ENCODE measurements at places on chromosomes 5 and 9.

GRCh38 chr9:107874137-107874536 is 384.6 kb upstream of the KLF4 start:
- DNase-seq = no peak

DNA sequence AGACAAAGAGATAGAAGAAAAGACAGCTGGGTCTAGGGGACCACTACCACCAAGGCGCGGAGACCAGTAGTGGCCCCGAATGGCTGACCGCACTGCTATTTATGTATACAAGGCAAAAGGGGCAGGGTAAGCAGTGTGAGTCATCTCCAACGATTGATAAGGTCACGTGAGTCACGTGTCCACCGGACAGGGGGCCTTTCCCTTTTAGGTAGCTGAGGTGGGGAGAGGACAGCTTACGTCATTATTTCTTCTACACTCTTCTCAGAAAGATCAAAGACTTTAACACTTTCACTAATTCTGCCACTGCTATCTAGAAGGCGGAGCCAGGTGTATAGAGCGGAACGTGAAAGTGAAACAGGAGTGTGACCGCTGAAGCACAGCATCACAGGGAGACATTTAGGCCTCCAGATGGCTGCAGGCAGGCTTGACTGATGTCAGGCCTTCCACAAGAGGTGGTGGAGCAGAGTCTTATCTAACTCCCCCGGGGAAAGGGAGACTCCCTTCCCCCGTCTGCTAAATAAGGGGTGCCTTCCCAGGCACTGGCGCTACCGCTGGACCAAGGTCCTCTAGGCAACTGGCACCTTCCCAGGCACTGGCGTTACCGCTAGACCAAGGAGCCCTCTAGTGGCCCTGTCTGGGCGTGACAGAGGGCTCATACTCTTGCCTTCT is 6.1 kb upstream of the PRR16 start:
- peak; percentile 79 for DNase-seq

DNA sequence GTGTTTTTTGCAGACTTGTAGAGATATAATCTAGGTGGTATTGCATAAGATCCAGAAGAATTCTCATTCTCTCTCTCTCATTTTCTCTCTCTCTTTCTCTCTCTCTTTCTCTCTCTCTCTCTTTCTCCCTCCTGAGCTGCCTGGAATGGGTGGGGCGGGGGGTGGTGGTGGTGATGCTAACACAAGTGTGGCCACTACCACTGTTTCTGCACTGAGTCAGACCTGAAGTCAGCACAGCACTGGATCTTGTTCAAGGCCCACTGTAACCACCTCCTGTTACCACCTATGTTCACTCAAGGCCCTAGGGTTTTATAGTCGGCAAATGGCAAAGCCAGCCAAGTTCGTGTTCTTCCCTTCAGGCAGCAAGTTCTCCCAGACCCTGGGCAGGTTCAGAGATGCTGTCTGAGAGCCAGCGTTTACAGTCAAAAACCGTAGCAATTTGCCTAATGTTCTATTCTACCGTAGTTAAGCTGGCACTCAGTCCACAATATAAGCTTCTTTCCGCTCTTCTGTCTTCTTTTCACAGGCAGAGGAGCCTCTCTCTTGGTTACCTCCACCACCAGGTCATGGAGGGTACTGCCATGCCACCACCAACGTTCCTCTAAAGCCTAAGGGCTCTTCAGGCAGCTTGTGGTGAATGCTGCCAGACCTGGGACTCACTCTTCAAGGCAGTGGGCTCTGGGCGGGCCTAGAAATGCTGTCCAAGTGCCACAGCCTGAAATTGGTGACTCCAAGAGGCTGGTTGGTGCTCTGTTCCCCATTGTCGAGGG is 235.7 kb upstream of the PRR16 start:
- DNase-seq = no peak

GRCh38 chr9:130368631-130369103 is 76.1 kb upstream of the ASS1 start:
- DNase-seq = no peak

GRCh38 chr5:34898258-34898895 is 16.9 kb downstream of the RAD1 start:
- DNase-seq = peak; percentile 86

DNA sequence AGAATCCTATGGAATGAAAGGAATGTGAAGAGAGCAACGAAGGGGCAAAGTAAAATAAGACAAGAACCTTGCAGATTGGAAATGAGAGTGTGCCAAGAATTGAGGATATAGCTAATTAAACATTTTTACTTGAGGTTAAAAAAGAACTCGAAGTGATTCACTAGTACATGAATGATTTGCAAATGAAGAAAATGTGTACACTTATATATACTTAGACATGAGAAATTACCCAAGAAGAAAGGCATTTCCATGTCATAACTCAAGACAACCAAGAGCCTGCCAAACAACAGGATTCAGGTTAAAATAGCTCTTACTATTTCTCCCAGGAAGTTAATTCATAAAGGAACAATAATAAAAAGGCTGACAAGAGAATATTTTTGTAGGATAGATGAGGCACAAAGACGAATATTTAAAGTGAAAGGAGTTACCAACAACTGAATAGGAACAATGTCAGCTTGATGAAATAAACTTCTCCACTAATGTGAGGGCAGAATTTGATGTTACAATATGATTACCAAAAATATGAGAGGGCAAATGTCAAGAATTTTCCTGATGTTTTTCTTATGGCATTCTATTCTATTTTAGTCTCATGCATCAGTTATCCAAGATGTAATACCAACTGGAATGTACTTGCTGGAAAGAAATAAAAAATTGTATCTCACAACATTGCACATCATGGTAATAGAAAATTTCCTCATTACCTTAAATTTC is 18.9 kb upstream of the NPR3 start:
- peak; percentile 68 for DNase-seq

DNA sequence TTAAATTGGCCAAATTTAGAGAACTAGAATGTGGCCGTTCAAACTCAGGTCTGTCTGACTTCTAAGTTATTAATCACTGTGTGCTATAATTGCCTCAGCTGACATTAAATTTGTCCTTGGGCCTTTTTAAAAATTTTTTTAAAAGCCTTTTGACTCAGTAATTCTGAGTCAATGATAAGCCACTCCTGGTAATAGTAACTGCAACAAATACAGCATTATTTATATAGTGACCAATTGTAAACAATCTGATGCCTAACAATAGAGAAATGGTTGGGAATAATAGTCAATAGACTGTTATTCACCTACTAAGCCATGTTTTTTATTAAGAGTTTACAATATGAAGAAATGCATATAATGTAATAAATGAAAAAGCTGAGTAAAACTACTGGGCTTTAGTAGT is 70.9 kb upstream of the FSD1L start:
- no peak for DNase-seq

- DNase-seq = peak; percentile 58
Observed at GRCh38 chr9:111566234-111566633, 33.2 kb downstream of the PTGR1 start.

DNA sequence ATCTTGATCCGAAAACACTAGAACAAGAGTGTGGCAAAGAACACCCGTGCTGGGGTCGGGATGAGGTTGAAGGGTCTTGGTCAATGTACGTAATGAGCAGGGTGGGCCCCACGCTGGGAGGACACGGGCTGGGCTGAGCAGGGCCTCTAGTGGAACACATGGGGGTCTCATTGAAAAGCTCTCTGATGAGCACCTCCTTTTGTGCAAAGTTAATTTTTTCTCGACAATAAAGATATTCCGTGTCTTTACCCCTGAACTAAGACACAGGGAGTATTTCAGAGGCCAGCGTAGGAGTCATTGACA is 8.0 kb downstream of the UCK1 start:
- DNase-seq = no peak

DNA sequence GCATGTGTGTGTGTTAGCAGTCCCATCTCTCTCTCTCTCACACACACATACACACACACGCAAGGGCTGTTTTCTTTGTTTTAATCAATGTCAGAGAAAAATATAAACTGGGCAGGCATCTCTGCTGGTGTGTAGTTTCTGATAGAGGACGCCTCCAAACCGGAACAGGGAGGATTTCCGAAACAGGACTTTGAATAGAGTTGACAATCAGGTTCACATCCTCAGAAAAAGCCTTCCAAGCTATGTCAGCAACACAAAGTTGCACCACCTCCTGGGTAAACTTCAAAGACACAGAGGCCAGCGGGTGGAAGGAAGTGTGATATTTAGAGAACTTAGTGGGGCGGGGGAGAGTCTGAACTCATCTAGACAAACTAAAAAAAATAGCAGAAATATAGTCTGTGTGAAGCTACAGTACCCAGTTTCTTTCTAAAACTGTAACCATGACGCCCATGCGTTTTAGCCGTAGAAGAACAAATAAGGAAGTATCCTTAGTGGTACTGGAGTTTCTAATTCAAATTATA is 1.2 kb downstream of the ST8SIA4 start:
- DNase-seq = peak; percentile 53

DNA sequence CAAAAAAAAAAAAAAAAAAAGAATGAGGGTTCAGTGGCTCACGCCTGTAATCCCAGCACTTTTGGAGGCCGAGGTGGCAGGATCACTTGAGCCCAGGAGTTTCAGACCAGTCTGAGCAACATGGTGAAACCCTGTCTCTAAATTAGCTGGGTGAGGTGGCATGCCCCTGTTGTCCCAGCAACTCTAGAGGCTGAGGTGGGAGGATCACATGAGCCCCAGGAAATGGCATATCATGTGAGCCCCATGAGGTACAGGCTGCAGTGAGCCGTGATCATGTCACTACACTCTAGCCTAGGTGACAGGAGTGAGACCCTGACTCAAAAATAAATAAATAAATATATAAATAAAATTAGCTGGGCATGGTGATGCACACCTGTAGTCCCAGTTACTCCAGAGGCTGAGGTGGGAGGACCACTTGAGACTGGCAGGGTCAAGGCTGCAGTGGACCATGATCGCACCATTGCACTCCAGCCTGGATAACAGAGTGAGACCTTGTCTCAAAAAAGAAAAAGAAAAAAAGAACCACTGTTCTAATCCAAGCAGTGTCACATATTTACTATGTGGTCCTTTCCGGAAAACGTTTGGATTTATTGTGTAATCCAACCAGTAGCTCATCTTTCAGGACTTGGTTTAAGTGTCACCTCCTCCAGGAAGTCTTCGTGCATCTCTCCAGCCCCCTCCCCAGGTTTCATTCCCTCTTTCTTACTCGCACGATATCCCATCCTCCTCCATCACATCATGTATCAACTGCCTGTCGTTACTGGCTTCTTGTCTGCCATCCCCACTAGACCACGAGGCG is 12.3 kb upstream of the SPOUT1 start:
- DNase-seq = no peak

DNA sequence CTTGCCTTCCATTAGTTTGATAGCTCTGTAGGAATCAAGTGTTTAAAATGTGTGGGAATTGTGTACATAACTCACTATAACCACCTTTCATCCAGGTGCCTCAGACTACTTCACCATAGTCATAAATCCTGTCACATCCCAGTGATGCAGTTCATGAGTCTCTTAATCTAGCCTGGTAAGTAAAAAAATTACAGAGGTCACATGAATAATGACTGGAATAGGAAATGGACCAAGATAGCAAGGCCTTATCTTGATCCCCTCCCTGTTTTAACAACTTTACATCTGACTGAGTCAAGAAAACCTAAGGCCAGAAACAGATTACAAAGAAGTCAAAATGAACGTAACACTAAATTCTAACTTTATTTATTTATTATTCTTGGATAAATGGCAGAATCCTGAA is 1.5 kb upstream of the RNF145 start:
- DNase-seq = no peak

DNA sequence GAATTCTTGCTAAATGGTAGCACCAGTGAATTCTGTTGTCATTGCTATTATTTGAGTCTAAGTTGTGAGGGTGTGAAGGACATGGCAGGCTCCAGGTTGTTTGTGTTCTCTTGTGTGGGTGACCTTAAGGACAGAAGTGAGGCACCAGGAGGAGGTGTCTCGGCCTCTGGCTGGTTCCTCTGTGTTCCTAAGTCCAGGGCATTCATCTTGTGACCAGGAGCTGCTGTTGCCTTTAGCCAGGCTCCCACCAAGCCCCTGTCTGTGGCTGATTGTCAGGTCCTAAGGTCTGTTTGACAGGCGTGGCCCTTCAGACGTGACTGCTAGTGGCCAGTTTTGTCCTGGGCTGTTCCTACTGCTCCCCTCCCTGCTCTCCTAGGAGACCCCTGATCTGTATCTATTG is 89.4 kb downstream of the ANGPTL2 start:
- DNase-seq = no peak

DNA sequence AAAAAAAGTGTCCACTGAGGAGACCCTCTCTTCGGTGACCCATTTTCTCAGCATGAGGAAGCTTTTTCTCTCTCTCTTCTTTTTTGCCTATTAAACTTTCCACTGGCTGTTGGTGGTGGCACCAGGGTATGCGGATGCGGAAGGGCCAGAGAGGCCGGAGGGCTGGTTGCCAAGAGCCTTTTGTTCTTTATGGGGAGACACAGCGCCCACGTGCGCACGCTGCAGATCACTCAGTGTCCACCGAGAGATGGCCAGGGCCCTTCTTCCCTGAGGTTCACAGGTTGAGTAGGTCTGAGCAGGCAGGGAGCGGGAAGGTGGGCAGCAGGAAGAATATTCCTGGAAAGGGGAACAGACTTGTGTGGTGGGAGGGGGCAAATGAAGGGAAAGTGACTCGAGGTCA is 69.1 kb downstream of the STK10 start:
- no peak for DNase-seq

DNA sequence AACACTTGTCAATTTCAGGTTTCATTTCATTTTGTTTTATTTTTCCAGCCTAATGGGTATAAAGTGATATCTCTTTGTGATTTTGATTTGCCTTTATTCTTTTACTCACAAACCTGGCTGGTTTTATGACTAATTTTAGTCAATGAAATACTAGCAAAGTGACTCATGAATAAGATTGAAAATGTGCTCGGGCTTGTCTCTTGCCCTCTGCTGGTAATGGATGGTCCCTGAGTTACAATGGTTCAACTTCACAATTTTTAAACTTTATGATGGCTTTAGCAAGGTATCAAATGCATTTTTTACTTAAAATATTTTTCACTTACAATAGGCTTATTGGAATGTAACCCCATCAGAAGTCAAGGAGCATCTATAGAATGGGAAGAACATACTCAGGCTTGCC is 431.4 kb upstream of the CCNG1 start:
- DNase-seq = no peak

GRCh38 chr5:162068412-162068811 is 839 bp downstream of the GABRG2 start:
- DNase-seq = peak; percentile 7

GRCh38 chr5:50439221-50439620 is 1.9 kb downstream of the EMB start:
- no peak for DNase-seq

- peak; percentile 33 for DNase-seq
Observed at GRCh38 chr9:109114670-109115069, 5.1 kb downstream of the TMEM245 start.

Data from fibroblast of pulmonary artery (primary cell).